ENCODE measurements at places on chromosomes 11 and 22.

- no peak for DNase-seq
Observed at GRCh38 chr22:24400726-24401596, 26.4 kb upstream of the ADORA2A start.

- no peak for DNase-seq
Observed at GRCh38 chr11:1555713-1556153, 16.3 kb downstream of the DUSP8 start.

- no peak for DNase-seq
Observed at GRCh38 chr11:121086866-121087265, 14.2 kb upstream of the TECTA start.

DNA sequence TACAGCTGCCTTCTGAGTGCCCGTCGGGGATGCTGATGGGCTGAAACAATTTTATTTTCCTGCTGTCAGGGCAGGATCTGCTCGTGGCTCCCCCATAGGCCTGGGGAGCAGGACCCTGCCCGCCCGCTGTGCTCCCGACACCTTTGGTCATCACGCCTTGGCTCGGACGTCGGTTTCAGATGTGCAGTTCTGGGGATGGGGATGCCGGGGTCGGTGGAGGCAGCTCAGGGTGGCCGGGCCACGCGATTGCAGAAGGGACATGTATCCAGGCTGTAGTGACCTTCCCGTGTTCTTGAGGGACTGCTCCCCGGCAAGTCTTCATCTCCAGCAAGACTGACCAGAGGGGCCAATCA lies 1150.5 kb downstream of the BRD1 start:
- DNase-seq: no peak

DNA sequence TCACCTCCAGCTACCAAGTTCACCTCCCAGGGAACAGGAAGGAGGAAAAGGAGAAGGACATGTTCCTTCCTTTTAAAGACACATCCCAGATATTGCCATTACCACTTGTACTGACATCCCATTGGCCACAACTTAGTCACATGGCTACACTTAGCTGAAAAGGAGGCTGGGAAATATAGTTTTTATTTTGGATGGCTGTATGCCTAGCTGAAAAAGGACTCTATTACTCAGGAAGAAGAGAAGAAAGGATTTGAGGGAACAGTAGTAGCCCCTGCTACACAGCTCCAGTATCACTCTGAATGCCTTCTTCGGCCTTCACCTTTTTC lies 2.1 kb upstream of the APOA5 start:
- no peak for DNase-seq

Measured in neural crest cell (in vitro differentiated cells).